ENCODE measurements at places on chromosomes 11 and 22.
A peak's percentile ranks its signal among the peaks of the same experiment; 100 is the strongest.

- peak; percentile 54 for DNase-seq
Observed at GRCh38 chr11:57311109-57311936, 13.4 kb downstream of the TNKS1BP1 start.

- no peak for DNase-seq
Observed at GRCh38 chr11:43905813-43906241, 25.2 kb downstream of the ALKBH3 start.

- no peak for DNase-seq
Observed at GRCh38 chr11:86954269-86955110, 705 bp downstream of the FZD4 start.

- DNase-seq = no peak
Observed at GRCh38 chr22:37101311-37102066, 8.0 kb downstream of the TMPRSS6 start.

GRCh38 chr11:69640995-69641581 is at the start of gene CCND1:
TSS of gene CCND1 (plus strand) at chr11:69641156. CDS start at chr11:69641314, 158 bp downstream.
- DNase-seq = peak; percentile 27
